NCI-H510A treated with DMSO at 0.1 percent for 48 hours (cell line): ENCODE measurements at places on chromosomes 5 and 9.

DNA sequence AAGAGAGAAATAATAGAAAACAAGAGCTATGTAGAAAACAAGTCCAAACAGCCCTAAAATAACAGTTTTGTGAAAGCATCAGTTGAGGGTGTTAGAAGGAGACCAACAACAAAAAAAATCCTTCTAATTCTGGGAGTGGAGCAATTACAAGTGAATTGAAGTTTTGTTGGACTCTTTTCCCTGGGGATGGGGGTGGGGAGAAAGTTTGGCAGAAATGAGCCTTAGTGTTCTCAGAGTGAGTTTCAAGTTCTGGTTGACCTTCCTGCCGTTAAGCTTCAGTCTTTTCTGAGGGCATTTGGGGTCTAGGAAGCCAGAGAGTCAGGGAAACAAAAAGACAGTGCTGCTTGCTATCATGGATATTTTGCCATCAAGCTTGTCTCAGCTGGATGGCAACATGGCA lies 106.3 kb upstream of the TRIM32 start:
- DNase-seq: no peak

DNA sequence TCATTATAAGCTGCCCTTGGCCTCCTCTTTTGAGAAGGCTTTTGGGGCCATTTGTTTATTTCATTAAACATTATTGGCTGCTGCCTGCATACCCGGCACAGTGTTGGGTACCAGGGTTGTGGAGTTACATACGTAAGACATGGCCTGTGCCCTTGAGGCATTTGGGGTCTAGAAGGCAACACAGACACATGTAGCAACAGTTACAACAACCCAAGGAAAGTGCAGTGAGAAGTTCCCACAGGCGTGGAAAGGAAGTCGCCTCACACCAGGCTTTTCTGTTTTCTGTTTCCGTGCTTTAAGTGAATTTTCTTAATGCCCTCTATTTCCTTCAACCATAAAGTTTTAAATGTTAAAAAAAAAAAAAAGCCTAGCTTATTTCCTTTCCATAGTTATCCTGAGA lies 47.4 kb downstream of the GALNT10 start:
- no peak for DNase-seq

- no peak for DNase-seq
These were observed 2023.6 kb upstream of the CDH6 start for GRCh38 chr5:29169886-29170285.

GRCh38 chr5:17730421-17730820 lies 96.2 kb downstream of the TAF11L14 start:
- DNase-seq: no peak

GRCh38 chr5:106392766-106393165 lies 1278.0 kb downstream of the EFNA5 start:
- DNase-seq: no peak

DNA sequence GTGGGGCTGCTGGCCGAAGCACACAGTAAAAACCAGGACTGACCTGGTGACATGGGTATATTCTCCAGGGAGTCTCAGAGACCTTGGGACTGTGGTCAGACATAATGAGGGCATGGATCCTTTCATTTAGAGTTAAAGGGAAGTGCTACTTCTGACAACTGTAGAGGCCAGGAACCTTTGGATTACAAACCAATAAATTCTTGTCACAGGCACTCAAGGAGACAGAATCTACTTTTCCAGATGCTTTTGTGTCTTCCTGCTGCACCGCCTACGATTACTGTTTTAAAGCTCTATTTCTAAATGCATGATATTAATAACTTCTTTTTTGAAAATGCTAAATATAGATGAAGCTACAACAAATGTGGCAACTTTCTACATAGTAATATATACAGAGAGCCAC lies 106.5 kb upstream of the LPAR1 start:
- no peak for DNase-seq

DNA sequence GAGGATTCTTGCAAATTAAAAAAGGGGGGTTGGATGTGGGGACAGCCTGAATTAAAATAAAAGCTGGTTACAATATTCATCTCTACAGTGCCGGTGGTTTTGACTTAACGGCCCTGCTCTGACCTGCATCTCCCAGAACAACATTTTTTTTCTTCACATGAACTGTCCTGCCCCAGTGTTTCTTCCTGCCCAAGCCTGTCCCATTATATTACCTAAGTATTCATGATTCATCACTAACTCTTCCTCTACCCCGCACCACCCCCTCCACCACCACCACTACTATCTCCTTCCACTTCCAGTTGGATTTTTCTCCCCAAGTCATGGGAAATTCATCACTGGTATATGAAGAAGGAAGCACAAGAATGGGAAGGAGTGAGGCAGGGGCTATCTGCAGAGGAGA lies 90.1 kb downstream of the ZFAND5 start:
- no peak for DNase-seq

DNA sequence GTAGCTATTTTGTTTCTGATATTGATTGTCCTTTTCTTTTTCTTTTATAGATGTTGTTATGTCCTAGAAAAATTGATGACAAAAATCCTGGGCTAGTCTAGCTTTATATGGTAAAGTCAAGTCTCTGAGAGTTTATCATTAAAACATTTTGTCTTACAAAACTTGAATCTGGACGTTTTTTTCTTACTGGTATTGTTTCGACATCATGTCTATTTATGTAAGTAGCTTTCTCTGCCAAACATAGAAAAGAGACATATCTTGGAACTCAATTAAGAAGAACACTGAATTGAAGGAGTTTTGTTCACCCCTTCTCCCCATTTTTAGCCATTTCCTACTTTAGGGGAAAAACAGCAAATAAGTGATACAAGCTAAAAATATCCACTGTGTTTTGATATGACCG lies 151.5 kb downstream of the ISOC1 start:
- no peak for DNase-seq

GRCh38 chr9:78357165-78357873 lies 60.4 kb downstream of the PSAT1 start:
- DNase-seq: no peak

DNA sequence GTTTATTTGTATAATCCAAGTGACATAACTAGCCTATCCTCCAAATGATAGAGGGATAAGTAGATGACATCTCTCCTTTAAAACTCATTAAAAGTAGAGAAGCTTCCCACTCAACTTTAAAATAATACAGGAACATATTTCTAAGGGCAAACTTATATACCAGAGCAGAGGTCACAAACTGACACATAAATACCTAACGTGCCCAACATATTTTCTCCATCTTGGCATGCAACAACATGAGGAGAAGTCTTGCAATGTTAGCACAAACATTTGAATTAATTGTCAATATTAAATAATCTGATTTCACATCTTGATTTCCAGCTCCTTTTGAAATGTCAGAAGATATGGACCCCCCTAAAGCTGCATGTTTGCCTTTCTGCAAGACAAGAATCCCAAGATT lies 335.0 kb downstream of the DEPDC1B start:
- no peak for DNase-seq

DNA sequence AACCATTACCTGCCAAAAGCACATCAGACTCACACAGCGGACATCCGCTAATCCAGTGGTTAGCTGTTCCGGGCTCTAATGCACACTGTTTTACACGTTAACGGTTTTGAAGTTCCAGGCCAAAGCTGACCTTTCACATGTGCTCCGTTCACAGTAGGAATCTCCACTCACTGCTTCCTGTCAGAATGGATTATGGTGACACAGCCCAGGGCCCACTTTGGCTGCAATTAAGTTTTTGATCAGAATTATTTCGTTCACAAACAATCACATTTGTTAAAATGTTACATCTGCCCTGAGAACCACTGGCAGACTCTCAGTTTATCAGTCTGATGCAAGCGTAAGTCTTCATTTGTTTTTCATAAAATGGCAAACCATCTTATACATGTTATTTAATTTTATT lies 30.2 kb upstream of the CATSPER3 start:
- DNase-seq: no peak

DNA sequence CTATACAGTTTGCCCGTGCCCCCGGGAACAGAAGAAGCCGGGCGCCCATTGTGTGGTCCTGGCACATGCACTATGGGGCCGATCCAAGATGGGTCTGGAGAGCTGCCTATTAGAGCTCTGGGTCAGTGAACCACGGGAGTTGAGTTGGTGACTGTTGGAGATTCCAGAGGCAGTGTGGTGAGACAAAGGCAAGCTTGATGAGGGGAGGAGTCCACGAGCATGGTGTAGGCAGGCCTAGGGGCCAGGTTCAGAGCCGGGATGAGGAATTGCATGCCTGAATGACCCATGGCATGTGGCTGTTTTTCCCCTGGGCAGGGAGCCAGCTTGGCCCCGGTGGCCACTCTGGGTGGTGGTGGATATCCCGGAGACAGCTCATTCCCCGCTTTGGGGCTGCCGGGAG lies 84.4 kb upstream of the STC2 start:
- no peak for DNase-seq

GRCh38 chr5:93620487-93621326 lies 37.7 kb downstream of the NR2F1 start:
- peak; percentile 60 for DNase-seq

GRCh38 chr5:79401216-79401615 lies 112.7 kb downstream of the HOMER1 start:
- DNase-seq: no peak

- no peak for DNase-seq
These were observed 30.2 kb downstream of the GOLGA2 start for GRCh38 chr9:128245421-128246151.

DNA sequence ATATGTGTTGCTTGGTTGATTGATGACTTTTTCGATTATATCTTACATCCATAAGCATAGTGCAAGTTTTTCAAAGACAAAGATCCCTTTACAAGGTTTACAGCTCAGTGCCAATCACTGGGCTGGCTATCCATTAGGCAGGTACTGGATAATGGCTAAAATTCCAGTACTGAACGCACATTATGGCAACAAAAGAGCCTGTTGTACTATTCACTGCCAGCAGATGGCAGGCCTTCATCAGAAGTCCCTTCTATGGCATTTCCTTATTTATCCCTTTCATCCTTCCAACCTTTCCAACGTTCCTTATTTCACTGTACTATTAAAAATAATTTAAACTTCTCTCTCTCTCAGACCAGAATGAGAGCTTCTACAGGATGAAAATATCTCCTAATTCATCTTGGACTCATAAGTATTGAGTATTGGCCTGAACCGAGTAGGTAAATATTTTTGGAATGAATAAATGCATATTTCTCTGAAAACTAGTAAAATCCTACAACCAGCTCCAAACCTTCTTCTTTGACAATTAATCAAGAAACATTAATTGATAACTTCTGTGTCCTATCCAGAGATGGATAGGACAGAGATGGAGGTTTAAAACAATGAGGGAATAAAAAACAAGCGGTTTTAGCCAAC lies 6.7 kb upstream of the WNT8A start:
- DNase-seq: peak; percentile 59

DNA sequence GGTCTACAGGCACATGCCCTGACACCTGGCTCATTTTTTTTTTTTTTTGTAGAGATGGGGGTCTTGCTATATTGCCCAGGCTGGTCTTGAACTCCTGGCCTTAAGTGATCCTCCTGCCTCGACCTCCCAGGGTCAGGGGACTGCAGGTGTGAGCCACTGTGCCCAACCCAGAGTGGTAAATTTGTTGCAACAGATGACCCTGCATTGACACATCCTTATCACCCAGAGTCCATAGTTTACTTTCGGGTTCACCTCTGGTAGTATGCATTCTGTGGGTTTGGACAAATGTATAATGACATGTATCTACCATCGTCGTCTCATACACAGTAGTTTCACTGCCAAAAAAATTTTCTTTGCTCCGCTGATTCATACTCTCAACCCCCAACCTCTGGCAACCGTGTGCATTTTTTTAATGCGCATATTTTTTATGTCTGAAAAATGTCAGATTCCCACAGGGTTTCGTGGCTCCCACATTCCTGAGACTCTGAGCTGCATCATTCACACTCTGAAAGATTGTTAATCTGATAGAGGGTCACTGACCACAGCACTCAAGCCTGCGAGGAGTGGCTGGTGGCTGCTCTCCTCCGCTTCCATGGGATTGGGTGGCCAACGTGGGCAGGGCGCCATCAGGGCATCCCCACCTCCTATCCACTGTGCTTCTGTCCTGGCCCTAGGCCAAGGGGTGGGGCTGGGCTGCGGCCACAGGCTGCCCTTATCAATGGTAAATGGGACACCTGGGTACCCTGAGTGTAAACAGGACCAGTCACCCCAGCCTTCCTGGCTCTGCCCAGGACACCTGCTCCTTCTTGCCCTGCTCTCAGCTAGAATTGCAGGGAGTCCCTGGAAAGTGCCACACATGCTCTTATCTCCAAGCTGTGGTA lies 9.6 kb downstream of the NDST1 start:
- DNase-seq: peak; percentile 82

- peak; percentile 6 for DNase-seq
These were observed 444.0 kb upstream of the ZNF608 start for GRCh38 chr5:125190232-125191087.

DNA sequence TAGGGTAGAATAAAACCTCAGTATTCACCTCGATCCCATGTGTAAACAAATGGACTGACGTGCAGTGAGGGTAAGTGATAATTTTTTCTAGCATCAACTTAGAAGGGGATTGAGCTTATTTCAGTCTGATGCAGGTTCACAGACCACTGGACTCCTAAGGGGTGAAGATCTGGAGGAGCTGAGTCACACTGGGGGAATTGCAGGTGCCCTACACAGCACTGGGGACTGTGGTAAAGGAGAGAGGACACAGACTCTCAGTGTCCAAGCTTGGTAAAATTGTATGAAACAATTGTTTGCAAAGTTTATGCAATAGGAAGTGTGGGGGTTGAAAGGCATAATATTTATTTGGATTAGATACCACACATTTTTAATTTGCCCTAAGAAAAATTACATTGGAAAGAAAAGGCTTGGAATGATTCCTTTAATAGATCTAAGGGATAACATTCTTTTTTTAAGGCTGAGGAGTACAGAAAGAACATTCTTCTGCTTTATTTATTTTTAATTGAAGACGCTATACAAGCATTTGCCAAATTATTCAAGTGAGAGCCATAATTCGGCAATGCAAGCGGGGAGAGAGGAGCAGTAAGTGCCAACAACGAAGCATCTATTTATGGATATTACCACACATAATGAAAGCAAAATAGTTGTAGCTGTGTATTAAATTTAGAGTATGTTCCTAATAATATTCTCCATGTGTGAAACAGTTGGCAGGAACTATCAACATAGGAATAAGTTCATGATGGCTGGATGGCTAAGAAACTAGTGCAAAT lies 766.9 kb upstream of the ADAMTS16 start:
- no peak for DNase-seq

DNA sequence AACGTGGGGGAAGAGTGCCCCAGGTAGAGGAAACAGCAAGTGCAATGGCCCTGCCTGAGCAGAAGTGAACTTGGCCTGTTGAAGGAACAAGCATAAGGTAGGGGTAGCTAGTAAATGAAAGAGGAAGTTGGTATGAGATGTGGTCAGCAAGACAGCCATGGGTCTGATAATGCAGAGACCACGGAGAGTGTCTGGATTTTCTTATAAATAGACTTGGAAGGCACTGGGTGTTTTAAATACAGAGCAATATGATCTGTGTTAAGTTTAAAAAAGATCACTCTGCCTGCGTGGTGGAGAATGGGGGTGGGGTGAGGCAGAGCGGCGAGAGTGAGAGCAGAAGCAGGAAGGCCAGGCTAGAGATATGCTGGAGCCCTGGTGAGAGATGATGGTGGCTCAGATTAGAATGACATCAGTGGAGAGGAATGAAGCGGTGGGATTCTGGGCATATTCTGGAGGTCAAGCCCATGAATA lies 4.2 kb downstream of the ADAM19 start:
- no peak for DNase-seq

- DNase-seq: no peak
These were observed 35.0 kb upstream of the SLC6A3 start for GRCh38 chr5:1480217-1480616.
